MV-4-11 (cell line): ENCODE measurements at places on chromosomes 2 and 18.

GRCh38 chr2:88161446-88162244, 8.5 kb upstream of the THNSL2 start:
- DNase-seq: no peak

DNA sequence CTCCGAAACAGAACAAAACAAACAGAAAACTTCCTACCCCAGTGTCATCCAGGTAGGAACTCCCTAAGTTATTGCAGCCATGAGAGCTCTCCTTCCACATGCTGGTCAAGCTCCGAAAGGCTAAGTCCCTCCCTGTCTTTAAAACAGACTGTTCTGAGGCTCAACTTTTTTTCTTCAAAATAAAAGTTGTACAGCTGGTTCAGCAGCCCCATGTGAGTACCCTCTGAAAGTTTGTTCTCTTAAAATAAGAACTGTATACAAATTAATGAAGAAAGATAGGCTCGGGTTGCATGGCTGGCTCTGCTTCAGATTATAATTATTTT, at the start of gene PDE1A:
Gene PDE1A, minus strand, starts transcription at position 119 of the 323 bp plus-strand sequence.
- DNase-seq: no peak

DNA sequence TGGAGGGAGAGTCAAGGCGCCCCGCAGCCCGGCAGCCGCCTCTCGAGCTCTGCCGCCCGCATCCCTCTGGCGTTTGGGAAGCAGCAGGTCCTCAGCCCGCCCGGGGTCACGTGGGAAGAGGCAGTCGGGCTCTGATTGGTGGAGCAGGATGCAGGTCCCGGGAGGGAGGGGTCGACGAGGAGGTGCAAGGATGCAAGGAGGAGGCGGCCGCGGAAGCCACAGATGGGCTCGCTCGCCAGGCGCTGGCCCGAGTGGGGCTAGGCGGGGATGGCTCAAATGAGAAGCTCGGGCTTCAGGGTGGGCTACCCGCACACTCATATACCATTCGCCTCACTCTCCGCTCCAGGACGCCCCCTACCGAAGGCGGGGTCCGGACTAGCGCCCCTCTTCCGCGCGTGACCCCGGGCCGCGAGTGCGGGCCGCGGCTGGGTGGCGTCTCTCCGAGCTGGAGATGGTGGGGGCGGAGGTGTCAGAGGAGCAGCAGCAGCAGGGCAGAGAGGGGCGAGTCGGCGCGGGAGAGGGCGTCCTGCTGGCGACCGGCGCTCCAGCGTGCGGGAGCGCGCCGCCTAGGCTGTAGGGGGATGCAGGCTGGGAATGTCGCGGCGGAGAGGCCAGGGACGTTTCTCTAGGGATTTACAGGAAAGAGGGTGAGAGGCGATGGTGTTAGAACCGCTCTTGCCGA, at the start of gene TMEFF2:
Gene TMEFF2, minus strand, starts transcription at position 68 of the 682 bp plus-strand sequence. CDS start 409 bp downstream, outside the sequence.
- no peak for DNase-seq

- DNase-seq: peak; percentile 46
These were observed 85.6 kb downstream of the MARCHF4 start for GRCh38 chr2:216286616-216287231.

- DNase-seq: no peak
These were observed 380.8 kb downstream of the NBAS start for GRCh38 chr2:15180379-15180778.

DNA sequence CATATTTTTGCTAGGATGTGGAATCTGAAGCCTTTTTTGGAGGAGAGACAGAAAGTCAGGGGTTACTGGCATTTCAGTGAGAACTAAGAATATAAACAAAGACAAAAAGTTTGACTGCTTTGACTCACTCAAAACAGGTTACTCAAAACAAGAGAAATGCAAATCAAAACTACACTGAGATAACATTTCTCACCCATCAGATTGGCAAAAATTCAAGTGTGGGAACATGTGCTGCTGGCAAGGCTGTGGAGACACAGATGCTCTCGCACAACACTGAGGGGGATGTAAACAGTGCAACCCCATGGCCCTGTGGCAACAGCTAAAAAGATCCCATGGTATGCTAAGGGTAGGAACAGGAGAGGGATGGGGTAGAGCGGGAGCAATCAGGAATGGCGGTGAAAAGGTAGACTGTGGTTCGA, 86.6 kb downstream of the DTNB start:
- DNase-seq: no peak

GRCh38 chr2:74002505-74003421, 18.1 kb downstream of the TET3 start:
- peak; percentile 23 for DNase-seq

GRCh38 chr2:133123904-133124303, 444.4 kb downstream of the NCKAP5 start:
- no peak for DNase-seq

DNA sequence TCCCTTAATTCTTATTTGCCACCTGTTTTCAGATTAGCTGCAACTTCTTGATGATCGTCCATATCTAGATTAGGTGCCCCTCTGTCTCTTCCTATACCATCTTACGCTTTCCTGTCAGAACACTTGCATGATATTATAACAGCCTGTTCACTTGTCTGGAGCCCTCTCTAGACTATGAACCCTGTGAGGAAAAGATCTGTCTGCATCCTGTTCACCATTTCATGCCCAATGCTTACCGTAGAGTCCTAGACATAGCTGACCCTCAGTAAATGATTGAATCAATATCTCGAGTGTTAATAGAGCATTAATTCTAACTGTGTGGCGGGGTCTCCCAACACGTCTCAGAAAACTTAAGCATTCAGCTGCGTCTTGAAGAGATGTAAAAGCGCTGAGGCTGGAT, 31.8 kb upstream of the TMEM17 start:
- no peak for DNase-seq

DNA sequence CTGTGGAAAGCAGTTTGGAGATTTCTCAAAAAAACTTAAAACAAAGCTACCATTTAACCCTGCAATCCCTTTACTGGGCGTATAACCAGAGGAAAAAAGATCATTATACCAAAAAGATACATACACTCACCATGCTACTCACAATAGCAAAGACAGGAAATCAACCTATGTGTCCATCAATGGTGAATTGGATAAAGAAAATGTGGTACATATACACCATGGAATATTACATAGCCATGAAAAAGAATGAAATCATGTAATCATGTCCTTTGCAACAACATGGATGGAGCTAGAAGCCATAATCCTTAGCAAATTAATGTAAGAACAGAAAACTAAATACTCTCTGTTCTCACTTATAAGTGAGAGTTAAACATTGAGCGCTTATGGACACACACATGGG, 18.6 kb downstream of the ABCA12 start:
- DNase-seq: no peak

- no peak for DNase-seq
These were observed 20.6 kb downstream of the NPAS2 start for GRCh38 chr2:100840519-100840918.

DNA sequence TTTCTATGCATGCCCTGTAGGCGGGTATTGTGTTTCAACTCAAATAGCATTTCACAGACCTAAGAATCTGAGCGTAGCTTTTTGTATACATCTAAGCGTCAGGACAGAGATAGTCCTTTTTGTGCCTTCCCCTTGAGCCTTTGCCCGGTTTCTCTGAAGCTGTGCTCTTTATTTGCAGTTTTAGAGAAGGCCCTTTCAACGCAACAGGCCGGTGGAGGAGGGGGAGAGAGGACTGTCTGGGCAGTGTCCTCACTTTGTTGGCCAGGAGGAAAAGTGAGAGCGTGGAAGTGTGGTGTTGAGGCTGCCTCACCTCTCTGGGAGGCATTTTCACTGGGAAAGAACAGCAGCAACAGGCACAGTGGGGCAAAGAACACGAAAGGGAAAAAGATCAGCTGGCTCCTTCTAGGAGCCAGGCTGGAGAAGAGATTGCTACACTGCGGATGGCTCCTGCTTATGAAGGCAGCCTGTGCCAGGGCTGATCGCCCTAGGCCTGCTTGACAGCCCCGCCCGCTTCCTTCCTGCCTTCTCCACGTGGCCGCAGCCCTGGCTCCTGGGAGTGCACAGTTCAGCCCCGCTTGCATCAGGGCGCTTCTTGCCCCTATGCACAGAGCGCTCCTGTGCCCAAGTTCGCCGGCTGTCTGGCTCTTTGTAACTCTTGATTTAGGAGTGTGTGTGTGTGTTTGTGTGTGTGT, 195.6 kb upstream of the POU3F3 start:
- DNase-seq: peak; percentile 38

- no peak for DNase-seq
These were observed 182.4 kb downstream of the NCK2 start for GRCh38 chr2:105926960-105927678.

- DNase-seq: no peak
These were observed 10.5 kb downstream of the ONECUT2 start for GRCh38 chr18:57445488-57446319.
